Stimulated activated CD8-positive, alpha-beta memory T cell treated with anti-CD3 and anti-CD28 coated beads, Interleukin-7, amount 100 ng/mL, for 24 hours (primary cell): ENCODE measurements at places on chromosomes 4 and X.
A peak's percentile ranks its signal among the peaks of the same experiment; 100 is the strongest.

- peak; percentile 51 for DNase-seq
These were observed at the start of gene SYN1 for GRCh38 chrX:47619486-47620302. Gene SYN1, minus strand, starts transcription at chrX:47619857. Its CDS starts 129 bp downstream, at chrX:47619728.

DNA sequence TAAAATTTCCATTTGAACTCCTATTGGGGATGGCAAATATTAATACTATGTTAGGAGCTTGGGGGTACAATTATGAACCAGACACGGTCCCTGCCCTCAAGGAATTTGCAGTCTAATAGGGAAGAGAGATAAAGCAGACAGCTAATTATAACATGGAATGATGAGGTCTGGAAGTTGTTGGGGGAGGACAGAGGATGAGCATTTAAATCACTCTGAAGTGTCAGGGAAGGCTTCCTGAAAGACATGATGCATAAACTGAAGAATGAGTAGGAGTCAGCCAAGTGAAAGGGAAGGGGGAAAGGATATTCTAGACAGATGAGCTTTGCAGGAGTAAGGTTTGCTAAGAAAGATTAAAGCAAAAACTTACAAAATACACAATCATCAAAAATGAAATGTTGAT is 15.9 kb downstream of the PLAC1 start:
- no peak for DNase-seq

DNA sequence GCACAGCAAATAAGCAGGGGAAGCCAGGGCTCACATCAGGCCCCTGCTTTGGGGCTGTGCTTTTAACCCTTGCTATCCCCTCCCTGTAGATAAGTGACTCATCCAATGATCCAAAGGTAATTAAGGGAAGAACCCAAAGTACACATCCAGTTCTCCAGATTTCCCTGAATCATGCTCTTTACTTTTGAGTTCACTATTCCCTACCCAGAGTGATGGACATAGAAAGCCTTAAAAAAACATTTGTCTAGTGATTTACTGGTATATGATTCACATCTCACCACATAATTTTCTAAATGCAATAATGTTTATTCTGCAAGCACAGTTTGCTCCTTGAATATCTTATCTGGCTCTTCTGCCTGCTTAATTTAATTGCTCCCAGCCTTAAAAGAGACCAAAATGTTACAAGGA is 136.2 kb downstream of the PPP3CA start:
- no peak for DNase-seq

GRCh38 chrX:118348186-118348810 is 2.4 kb downstream of the WDR44 start:
- DNase-seq: no peak

DNA sequence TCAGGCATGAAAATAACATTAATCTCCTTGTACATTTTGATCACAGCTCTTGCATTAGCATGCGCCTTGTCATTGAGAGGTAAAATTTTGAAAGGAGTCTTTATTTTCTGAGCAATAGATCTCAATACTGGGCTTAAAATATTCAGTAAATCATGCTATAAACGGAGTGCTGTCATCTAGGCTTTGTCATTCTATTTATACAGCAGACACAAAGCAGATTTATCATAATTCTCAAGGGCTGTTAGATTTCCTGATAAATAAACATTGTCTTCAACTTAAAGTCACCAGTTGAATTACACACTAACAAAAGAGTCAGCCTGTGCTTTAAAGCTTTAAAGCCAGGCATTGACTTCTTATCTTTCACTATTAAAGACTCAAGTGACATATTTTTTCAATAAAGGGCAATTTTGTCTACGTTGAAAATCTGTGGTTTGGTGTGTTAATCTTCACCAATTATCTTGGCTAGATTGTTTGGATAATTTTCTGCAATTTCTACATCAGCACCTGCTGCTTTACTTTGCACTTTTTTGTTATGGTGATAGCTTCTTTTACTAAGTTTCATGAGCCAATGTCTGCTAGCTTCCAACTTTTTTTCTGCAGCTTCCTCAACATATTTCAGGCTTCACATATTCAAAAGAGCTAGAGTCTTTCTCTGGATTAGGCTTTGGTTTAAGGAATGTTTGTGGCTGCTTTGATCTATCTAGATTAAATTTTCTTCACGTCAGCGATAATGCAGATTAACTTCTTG is 27.9 kb upstream of the UGT2B4 start:
- DNase-seq: no peak

DNA sequence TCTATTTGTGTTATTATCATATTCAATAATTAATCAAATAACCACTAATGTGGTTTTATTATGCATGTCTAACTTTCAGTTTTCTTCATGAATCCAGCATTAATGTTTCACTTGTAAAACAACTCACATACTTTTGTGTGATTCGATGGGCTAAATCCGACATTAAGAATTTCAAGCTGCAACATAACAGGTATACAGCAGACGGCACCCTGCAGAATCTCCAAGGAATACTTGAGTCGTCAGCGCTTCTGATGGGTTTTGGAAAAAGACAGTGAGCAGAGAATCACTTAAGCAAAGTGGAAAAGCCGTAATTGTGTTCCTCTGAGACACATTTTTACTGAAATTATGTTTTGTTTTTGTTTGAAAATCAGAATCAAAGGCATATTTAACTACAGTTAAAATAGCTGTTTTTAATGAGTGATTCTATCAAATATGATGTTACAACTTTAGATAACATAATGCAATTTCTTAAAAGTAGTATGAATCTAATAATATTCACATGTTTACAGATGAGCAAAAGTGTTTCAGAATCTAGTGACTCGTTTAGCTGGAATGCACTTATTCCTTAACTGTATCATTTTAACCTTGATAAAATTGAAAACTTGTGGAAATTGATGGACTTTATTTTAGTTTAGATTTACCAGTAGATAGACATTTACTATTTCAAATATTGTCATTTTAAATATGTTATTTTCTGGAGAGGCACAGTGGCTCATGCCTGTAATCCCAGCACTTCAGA is 514.8 kb downstream of the CCSER1 start:
- no peak for DNase-seq

- no peak for DNase-seq
These were observed 328.2 kb downstream of the DKK2 start for GRCh38 chr4:106707776-106708463.

- DNase-seq: no peak
These were observed 50.3 kb downstream of the WDFY3 start for GRCh38 chr4:84916227-84916626.

DNA sequence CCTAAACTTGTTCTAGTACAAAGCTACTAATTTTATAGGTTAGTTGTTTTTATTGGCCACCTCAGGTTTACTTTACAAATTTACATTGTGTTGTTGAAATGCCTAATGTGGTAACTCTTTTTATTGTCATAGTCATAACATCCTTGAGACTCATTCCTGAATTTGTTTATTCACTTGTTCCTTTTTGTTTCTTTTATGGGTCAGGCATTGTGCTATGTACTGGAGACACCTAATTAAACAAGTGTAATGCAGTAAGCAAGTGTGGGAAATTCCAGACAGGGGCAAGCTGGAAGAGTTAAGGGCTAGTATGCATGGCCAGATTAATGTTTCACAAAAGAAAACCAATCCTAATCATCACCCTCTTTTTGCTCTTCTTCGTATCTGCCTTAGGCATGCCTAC is 30.5 kb upstream of the TTC29 start:
- DNase-seq: no peak

DNA sequence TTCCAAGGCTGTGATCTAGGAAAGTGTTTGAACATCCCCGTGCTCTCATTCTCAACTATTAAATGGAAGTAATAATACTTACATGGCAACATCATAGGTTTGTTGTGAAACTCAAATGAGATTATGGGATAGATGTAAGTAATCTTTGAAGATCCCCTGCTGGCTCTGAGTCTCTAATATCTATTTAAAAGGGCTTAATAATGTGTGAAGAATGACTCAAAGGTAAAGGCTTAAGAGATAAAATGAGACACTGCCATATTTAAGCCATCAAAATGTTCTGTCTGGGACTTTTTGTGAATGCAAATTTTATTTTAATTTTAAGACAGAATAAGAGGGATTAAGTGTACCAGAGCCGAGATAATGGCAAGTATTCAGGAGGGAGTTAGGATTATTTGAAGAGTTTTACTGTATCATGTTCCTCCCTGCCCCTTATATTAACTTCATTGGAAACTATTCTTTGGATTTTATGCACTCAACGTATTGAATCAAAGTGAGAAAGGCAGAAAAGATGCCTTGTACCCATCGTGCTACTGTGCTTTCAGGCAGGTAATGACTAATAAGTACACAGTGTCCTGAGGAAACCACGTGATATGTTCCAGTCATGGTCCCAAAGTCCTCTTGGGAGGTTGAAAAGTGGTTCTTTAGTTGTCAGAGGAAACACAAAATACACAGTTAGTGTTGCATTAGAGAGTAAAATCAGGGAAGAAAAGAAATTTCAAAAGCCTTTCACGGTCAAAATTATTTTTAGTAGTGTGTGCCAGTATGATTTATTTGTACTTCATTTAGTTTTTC is 192.4 kb downstream of the RBM46 start:
- no peak for DNase-seq

DNA sequence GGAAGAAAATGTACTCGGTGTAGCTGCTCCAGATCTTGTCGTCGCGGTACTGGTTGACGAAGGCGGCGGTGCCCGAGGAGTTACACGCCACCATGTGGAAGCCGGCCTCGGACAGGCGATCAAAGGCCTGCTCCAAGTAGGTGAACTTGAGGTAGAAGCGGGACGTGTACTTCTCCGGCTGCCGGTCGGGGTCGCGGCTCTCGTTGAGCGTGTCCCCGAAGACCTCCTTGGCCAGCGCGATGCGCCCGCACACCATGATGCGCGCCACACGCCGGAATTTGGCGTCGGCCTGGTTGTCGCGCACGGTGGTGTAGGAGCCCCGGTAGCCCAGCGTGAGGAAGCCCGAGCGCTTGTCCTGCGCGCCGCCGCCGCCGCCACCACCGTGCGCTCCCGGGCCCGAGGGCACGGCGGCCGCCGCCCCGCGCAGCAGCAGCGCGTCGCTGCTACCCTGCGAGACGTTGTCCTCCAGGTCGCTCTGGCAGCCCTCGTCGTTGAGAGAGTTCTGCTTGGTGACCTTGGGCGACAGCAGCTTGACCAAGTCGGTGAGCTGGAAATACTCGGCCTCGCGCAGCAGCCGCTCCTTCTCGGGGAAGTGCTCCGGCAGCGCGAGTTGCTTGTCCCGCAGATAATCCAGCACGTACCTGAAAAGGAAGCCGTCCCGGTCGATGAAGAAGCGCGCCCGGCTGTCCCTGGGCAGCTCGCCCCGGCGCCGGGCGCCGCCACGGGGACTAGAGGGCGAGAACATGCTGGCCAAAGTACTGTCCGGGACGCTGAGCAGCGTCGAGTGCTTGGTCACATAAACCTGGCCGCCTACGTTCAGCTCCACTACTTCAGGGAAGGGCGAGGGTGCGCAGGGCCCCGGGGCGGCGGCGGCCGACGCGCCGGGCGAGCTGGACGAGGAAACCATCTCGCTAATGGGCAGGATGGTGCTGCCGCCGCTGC is 775 bp downstream of the KCTD8 start:
- DNase-seq: no peak

DNA sequence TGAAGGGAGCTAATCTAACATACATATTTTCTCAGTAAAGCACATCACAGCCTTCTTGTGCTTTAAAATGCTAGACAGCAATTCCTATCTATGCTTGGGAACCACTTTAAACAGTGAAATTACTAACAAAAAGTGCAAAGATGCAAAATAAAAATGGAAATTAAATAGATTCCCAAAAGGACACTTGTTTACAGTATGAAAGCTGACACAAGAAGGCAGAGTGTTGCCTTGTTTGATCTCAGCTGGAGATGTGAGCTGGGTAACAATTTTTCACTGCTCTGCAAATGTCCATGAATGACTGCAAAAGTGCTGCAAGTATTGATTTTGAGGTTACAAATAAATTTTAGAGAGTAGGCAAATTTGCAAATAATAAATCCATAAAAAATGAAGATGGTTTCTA is 22.3 kb downstream of the GRIA2 start:
- DNase-seq: no peak

GRCh38 chr4:181896614-181897013 is 346.6 kb upstream of the TENM3 start:
- DNase-seq: no peak

- no peak for DNase-seq
These were observed 40.2 kb upstream of the NDNF start for GRCh38 chr4:121112530-121112929.

- DNase-seq: no peak
These were observed 23.9 kb upstream of the CENPU start for GRCh38 chr4:184757810-184758209.

GRCh38 chr4:153497091-153497531 is 31.0 kb downstream of the TMEM131L start:
- DNase-seq: no peak

DNA sequence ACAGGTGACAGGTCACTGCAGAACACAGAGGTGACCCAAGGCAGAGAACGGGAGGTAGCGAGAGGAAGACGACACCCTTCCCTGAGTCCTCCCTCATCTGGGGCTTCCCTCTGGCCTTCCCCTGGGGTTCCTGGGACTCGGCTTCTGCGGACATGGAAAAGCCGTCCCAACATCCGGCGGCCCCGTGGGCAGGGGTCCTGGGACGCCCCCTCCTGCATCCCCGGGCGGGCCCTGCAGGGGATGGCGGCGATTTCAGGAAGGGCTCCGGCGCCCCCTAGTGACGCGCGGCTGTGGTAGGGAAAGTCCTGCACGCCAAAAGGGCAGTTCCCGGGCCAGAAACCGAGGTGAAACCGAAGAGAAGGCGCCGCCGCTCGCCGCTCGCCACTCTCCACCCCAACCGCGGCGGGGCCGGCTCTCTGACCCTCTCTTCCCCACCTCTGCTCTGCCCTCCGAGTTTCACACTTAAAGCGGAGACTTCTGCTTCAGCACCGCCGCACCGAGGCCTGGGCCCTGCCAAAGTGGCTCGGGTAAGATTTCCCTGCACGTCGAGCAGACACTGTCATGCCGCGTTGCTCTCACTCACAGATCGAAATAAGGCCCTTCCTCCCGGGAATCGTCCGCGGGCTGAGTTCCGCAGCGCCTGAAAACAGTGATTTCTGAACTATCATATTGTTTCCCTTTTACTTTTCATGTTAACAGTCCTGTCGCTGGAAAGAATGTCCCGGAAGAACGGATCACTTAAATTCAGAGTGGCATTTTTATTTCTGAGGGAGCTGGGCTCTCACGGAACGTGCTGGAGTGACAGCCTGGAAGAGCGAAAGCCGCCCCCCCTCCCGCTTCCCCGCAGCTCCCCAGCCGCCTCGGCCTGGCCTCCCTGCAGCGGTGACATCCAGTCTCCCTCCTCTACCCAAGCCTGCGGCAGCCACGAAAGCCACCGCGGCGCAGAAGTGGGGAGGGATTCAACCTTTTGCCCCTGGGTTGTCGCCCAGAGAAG is 110.6 kb downstream of the DCTD start:
- DNase-seq: peak; percentile 44

DNA sequence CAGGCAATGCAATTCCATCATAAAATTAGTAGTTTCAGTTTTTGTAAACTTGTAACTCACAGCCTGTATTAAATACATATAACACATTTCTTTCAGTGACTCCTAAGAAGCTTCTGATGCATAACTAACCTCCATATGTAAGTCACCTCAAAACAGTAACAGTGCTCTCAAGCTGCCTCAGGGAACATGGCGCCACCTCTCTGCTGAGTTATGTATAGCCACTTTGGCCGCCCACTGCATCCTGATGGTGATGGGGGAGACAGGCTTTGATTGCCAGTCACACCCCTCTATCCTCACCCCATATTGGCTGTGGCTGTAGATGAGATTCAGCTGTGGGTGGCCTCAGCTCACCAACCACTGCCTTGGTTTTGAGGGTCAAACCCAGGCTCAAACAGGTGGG is 54.3 kb downstream of the LRBA start:
- DNase-seq: peak; percentile 19

GRCh38 chrX:2670978-2671377 is 20.1 kb upstream of the CD99 start:
- DNase-seq: no peak

GRCh38 chrX:44440006-44440405 is 96.5 kb upstream of the EFHC2 start:
- DNase-seq: no peak

- no peak for DNase-seq
These were observed 181.6 kb downstream of the PCDH7 start for GRCh38 chr4:30901461-30902451.
